ENCODE measurements at places on chromosomes 1 and 21. TPM values are rescaled to one million over a fixed set of nuclear protein-coding genes. Genes with fewer than 3 reads are reported as not detected.

DNASE2B gene
- total RNA-seq, result not detected

CATSPERE gene
- total RNA-seq, result 1.9 TPM

TGFB2 gene
- total RNA-seq, result 32.0 TPM

S100A7 gene
- total RNA-seq, result 130 TPM

SPATA45 gene
- total RNA-seq, result 0.89 TPM

NECTIN4 gene
- total RNA-seq, result 49.6 TPM

TFF1 gene
- total RNA-seq, result not detected

C1orf141 gene
- not detected for total RNA-seq

RGS18 gene
- 4.4 TPM for total RNA-seq

OR2C3 gene
- total RNA-seq, result not detected

SMCP gene
- total RNA-seq, result not detected

MSH4 gene
- total RNA-seq, result 0.39 TPM

SH2D2A gene
- 0.89 TPM for total RNA-seq

MFN2 gene
- 30.7 TPM for total RNA-seq

MIXL1 gene
- total RNA-seq, result not detected

SYDE2 gene
- 22.0 TPM for total RNA-seq

PAX7 gene
- 1.4 TPM for total RNA-seq
